ENCODE measurements at places on chromosomes 12 and 14.
A peak's percentile ranks its signal among the peaks of the same experiment; 100 is the strongest.

DNA sequence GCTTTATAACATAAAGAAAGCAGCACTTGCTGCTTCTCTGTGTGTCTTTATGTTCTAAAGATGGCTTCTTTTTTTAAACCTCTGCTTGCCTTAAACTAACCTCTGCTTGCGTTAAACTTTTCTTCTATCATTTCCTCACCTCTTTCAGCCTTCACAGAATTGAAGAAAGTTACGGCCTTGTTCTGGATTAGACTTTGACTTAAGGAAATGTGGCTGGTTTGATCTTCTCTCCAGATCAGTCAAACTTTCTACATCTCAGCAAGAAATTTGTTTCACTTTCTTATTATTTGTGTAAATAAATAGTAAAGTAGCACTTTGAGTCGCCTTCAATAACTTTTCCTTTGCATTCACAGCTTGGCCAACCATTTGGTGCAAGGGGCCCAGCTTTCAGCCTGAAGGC lies 64.2 kb downstream of the CMAS start:
- no peak for DNase-seq

DNA sequence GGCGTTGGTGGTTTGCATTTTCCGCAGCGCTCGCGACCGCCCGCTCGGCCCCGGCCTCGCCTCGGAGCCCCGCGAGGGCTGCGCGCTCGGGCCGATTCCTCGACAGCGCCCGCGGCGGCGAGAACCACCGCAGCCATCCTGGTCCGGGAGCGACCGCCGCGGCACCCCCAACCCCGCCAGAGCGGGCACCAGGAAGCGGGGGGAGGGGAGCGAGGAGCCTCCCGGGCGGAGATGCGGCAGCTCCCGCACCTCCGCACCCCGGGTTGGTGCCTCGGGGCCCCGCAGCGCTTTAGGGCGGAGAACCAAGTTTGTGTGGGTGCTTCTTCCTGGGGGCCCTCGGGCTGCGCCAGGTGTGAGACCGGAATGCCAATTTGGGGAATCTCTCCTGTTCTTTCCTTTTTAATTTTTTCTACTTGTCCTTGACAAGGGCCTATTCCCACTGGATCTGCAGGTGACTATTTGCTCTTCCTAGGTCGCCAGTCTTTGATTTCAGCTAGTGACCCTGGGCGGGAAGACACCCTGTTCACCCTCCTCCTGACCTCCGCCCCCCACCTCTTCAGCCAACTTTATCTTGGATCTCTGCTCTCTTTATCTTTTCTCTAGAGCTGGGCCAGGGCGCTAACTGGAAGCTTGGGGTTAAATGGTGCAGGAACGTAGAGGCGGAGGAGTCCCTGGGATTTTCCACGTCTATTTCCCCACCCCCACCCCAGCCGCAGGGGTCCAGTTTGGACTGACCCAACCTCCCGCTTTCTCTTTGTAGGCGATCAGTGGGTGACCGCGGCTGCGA lies at the start of gene SOCS2:
TSS of gene SOCS2 (plus strand) at position 751 of the 787 bp plus-strand sequence. CDS start 223 bp downstream, outside the sequence.
- peak; percentile 69 for DNase-seq

DNA sequence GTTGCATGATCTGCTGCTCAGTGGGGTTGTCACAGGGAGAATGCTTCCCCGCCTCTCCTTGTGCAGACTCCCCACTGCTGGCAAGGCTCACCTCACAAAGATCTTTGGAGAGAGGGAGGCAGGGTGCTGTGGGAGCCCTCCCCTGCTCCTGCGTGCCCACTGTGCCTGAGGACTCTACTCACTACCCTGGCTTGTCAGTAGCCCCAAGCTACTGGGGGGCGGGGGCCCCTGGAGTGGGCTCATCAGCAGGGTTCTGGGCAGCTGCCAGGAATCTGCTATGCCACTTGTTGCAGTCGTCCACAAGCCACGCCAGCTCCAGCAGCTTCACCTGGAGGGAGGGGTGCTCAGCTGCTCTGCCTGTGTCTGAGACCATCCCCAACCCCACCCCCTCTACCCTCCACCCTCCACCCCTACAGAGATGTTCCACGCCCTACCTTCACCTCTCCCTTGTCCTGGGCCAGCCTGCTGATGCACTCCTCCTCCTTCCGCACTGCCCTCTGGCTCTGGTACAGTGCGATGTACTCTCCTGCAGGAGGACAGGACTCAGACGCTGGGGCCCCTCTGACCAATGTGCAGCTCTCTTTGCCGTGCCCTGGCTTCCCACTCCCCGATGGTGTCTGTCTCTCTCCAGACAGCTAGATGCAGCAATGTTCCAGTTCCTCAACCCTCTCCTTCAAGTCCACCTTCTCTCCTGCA lies 14.2 kb upstream of the BLTP3B start:
- no peak for DNase-seq

GRCh38 chr12:118055144-118055557 lies 5.8 kb downstream of the WSB2 start:
- peak; percentile 76 for DNase-seq

GRCh38 chr14:64645220-64645892 lies 58.9 kb upstream of the PLEKHG3 start:
- no peak for DNase-seq

DNA sequence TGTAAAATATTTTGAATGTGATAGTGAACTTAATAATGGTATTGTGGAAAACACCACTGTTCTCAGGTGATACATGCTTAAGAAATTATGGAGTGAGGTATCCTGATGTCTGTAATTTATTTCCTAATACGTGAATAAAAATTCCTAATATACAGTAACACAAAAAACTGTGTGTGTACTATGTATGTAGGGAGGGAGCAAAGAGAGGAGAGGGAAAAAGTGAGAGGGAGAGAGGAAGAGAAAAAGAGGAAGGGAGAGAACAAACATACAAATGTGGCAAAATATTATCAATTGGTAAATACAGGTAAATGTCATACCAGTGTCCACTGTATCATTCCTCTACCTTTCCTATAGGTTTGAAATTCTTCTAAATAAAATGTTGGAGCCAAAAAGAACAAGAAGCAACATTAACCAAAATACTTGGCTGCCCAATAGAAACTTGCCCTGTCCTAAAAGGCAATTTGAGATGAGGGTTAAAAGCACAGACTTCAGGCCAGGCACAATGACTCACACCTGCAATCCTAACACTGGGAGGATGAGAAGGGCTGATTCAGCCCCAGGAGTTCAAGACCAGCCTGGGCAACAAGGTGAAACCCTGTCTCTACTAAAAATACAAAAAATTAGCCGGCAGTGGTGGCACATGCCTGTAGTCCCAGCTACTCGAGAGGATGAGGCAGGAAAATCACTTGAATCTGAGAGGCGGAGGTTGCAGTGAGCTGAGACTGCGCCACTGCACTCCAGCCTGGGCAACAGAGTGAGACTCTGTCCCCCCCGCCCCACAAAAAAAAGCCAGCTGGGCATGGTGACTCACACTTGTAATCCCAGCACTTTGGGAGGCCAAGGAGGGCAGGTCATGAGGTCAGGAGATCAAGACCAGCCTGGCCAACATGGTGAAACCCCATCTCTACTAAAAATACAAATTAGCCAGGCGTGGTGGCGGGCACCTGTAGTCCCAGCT lies 14.5 kb downstream of the R3HDM2 start:
- no peak for DNase-seq

DNA sequence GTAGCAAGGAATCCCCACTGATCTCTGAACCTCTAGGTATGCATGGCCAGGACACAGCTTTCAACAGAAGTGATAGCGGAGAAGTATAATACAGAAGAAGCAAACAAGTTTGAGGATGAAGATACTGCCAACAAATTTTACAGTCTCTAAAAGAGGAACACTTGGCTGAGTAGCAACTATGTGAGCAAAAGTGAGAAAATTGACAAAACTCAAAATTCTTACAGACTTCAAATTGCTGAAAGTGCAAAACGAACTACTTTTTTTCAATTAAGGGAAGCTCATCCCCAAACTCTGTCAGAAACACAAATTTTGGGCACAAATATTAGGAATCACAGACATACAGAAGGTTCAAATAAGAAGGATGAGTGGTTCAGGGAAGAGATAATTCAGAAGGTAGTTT lies 1324.6 kb downstream of the LRFN5 start:
- DNase-seq: no peak

DNA sequence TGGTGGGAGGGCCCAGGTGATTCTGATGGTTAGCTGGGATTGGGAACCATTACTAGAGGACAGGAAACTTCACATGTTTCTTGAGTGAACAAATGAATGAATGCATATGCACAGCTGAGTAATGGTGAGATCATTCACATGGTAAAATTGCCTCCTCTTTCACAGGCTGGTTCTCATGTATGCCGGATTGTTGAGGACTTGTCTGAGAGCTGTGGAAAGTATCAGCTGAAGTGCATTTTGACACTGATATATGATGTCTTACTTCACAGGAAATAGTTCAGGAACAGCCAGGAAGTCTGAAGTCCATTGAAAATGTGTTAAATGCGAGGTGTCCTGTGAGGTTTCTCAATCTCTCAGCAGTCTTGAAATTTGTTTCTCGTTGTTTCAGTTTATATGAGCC lies 77.6 kb upstream of the DACT1 start:
- DNase-seq: no peak

- no peak for DNase-seq
Measured at GRCh38 chr14:36583242-36583892, 953 bp upstream of the NKX2-8 start.

- no peak for DNase-seq
Measured at GRCh38 chr12:55024575-55024974, 4.8 kb downstream of the NEUROD4 start.

- no peak for DNase-seq
Measured at GRCh38 chr12:52713960-52714886, 10.9 kb upstream of the KRT77 start.

GRCh38 chr14:48704639-48705038 lies 881.5 kb downstream of the RPS29 start:
- DNase-seq: no peak

- DNase-seq: no peak
Measured at GRCh38 chr14:56995010-56995409, 184.7 kb upstream of the OTX2 start.

- DNase-seq: no peak
Measured at GRCh38 chr12:96228566-96229248, 34.5 kb downstream of the ELK3 start.

- DNase-seq: no peak
Measured at GRCh38 chr12:98229540-98229924, 285.9 kb upstream of the TMPO start.

DNA sequence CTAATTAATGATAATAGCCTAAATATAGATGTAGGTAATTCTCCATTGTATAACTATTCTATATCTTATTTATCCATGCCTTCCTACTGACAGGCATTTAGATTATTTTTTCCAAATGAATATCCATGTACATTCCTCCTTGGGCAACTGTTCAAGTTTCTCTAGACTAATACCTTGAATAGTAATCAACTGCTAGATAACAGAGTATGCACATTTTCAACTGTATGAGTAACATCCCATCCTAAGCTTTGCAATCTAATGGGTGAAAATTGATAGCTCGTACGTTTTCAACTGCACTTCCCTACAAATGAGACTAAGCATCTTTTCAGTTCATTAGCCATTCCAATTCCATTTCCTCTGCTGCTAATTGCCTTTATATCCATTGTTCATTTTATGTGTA lies 37.0 kb downstream of the YAF2 start:
- DNase-seq: no peak

- DNase-seq: no peak
Measured at GRCh38 chr12:15689751-15690191, 99.4 kb downstream of the EPS8 start.

DNA sequence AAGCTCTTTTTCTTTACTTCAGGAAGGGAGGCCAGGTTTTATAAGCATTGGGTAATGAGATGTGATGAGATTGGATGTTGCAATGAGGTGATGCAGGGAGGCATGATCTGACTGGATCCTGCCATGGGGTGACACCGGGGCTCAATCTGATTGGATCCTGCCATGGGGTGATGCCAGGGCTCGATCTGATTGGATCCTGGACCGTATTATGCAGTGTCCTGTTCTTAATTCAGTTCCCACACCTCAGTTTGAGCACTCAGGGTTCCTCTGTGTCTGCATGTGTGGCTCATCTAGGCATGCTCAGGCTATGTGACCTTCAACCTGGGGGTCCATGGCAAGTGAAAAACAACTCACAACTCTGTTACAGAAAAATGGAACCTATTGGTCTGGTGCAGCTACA lies 166.4 kb downstream of the SLC15A4 start:
- no peak for DNase-seq

DNA sequence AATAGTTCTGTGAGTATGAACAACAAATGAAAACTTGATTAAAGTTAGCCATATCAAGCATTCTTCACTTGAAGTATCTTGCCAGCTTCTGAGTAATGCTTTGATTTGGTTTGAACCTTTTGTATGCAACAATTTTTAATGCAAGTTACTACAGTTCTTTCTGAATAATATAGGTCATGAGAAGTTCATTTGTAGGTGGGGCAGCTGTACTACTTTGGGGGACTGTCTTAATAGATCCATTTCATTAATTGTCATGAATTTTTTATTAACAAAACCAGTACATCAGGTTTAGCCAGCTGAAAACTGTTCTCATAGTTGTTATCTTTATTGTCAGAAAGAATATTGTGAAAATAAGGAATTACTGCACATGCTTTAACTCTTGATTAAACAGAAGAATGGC lies 142.7 kb downstream of the FOXA1 start:
- no peak for DNase-seq

DNA sequence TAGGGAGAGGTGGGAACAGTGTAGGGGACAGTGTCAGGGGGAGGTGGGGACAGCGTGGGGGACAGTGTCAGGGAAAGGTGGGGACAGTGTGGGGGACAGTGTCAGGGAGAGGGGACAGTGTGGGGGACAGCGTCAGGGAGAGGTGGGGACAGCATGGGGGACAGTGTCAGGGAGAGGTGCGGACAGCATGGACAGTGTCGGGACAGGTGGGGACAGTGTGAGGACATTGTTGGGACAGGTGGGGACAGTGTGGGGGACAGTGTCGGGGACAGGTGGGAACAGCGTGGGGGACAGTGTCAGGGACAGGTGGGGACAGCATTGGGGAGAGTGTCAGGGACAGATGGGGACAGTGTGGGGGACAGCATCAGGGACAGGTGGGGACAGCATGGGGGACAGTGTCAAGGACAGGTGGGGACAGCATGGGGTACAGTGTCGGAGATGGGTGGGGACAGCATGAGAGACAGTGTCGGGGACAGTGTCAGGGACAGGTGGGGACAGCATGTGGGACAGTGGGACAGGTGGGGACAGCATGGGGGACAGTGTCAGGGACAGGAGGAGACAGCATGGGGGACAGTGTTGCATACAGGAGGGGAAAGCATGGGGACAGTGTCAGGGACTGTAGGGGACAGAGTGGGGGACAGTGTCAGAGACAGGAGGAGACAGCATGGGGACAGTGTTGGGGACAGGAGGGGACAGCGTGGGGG lies 139.0 kb downstream of the TMEM121 start:
- no peak for DNase-seq

Data from DND-41 (cell line).